ENCODE measurements at places on chromosomes 6 and 20.

DNA sequence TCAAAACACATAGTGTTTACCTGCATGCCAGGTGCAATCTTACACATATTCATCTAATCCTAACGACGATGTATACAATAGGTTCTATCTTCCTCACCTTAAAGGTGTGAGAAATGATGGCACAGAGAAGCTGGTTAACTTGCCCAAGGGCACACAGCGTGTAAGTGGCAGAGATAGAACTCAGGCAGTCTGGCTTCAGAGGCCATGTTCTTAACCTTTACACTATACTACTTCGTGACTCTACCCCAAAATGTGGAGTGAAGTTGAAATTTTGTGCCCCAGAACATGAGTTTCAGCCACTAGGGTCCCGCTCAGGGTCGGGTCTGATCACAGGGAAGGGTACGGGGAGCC is 584 bp downstream of the VPS52 start:
- no peak for DNase-seq

GRCh38 chr6:29755295-29755871 is 32.1 kb downstream of the HLA-F start:
- no peak for DNase-seq

GRCh38 chr6:5968817-5969734 is 37.6 kb downstream of the NRN1 start:
- no peak for DNase-seq

GRCh38 chr6:10146715-10147451 is 268.0 kb downstream of the TFAP2A start:
- no peak for DNase-seq

GRCh38 chr6:82891076-82891475 is 174.6 kb downstream of the UBE3D start:
- DNase-seq = no peak

- DNase-seq = no peak
Measured at GRCh38 chr6:164924674-164925073, 384.7 kb downstream of the C6orf118 start.

GRCh38 chr6:167517254-167517916 is 192.5 kb downstream of the TTLL2 start:
- DNase-seq = no peak

DNA sequence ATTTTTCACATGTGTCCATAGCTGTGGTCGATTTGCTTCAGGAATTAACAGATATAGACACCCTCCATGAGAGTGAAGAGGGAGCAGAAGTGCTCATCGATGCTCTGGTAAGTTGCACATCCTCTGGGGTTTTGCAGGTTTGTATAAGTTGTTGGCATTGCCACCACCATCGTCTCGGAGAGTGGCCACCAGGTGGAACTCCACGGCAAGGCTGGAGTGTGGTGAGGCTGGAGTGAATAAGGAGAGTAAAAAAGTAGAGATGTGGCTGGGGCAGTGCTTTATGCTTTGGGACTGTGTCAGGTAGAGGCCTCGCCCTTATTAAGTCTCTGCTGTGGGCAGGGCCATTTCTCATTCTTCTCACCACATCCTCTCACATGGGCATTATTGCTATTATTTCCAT is 63.7 kb downstream of the CTNNBL1 start:
- no peak for DNase-seq

GRCh38 chr6:166955865-166956443 is 396 bp downstream of the RNASET2 start:
- DNase-seq = no peak

DNA sequence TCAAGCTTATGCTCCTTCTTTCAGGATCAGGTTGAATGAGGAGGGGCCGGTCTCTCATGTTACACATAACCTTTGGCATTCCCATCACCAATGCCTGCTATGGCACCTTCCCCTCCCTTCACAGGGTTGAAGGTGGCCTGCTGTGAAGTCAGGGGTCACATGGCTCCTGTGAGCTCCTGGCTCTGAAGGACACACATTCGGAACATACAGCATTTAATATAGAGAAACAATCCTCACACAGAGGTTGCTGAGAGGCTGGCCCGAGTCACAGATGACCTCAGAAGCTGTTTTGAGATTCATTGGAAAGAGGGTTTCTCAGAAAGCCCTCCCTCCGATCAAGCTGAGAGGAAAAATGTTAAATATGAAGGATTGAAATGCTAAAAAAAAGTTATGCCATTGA is 82.1 kb downstream of the PSMG4 start:
- no peak for DNase-seq

- DNase-seq = no peak
Measured at GRCh38 chr6:129597023-129597713, 112.8 kb downstream of the ARHGAP18 start.

GRCh38 chr6:257031-257725 is 35.1 kb upstream of the DUSP22 start:
- no peak for DNase-seq

- no peak for DNase-seq
Measured at GRCh38 chr6:11729076-11729475, 49.5 kb downstream of the ADTRP start.

DNA sequence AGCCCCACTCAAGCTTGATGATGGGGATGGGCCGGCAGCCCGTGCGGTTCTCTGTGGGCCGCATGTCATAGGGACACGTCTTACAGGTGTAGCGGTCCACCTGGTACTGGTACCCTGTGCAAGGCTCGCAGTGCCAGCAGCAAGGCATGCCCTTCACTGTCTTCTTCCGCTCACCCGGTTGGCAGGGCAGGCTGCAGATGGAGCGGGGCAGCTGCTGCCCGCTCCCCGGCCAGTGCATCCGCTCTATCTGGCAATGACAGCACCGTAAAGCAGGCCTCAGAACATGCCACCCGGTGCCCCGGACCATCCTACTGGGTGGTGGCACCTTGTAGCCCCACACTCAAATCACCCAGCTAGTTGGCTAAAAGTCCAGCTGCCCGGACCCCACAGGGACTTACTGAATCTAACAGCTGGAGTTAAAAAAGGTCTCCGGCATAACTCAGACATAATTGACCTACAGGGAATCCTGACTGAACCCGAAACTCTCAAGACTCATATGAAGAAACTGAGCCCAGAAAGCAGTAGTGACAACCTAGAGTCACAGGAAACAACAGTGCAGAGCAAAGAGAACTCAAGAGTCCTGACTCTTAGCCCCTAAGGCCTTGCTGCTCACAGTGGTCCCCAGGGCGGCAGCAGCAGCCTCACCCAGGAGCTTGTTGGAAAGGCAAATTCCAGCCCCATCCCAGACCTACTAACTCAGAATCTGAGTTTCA is 109.4 kb downstream of the GRM4 start:
- no peak for DNase-seq

DNA sequence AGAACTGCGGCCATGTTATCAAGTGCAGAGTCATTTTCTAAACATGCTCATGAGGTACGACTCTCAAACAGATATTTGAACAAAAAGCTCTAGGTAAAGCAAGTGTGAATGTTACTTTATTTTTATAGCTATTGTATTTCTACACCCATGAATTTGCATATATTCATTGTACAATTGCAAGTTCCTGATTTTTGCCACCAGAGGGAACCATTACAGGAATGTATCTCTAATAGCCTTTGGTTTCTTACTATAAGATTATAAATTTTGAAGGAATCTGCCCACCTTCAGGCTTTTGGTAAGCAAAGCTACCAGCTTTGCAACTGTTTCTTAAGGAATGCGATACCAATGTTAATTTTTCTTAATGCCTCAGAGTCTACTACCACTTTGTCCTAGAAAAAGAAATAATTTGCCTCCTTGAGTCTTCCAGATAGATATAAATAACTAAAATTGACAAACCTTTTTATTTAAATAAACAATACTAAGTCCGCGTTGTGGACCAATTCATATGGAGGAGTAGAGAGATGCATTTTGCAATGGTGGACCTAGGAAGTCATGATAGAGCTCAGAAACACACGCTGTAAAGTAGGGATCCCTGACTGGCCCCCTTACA is 125.4 kb upstream of the SAMD5 start:
- DNase-seq = no peak

GRCh38 chr20:23244156-23244915 is 106.3 kb upstream of the NXT1 start:
- DNase-seq = no peak

GRCh38 chr6:4762294-4762693 is 13.9 kb upstream of the CDYL start:
- no peak for DNase-seq

DNA sequence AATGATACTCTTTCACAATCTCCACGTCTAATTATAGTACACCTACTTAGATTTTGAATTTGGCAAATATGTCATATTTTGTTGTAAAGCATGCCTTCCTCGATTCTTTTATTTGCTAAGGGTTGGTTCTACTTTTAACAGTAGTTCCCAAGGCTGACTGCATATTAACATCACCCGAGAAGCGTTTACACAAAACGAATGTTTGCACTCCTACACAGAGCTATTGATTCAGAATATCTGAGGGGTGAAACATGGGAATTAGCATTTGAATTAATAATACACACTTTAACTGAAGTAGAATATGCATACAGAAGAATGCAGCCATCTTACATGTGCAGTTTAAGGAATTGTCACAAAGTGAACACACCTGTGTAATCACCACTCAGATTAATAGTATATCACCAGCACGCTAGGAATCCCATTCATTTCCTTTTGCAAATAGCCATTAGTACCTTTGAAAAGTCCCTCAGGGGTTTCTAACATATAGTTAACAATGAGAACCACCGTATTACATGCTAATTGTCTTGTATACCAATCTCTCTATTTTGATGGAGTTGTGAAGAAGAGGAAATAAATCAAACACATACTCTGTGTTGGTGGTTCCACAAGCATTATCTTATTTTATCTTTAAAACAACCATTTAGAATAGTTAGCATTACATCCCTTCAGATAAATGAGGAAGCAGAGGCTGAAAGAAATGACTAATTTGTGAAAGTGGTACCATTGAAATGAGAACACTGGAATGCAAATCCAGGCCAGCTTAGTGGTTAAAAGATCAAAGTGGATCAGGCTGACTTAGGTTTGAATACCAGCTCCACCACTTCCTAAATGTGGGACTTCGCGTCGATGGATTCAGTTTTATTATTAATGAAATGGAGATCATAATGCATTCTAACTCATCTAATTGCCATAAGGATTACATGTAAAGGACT is 317.6 kb downstream of the HDGFL1 start:
- DNase-seq = no peak

- DNase-seq = no peak
Measured at GRCh38 chr6:118959903-118960302, 24.9 kb upstream of the MCM9 start.
